ENCODE measurements at places on chromosomes 1 and 21.

DNA sequence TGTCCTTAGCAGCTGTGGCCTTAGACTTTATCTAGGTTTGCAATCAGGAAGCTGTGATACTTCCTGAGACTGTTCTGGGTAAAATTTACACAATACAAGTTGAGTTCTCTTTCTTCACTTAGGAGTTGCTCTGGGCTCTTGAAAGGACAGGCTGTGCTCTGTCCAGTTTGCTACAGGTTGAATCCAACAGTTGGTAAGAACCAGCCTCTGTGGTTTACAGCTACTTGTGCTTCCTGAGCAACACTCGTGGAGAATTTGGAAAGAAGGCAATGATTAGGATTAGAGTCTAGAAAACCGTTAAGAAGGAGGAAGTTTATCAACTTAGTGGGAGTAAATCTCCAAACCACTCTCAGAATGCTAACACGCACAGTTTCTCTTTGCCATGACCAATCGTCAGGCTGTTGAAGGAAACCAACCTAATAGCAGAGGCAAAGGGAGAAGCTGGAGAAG lies 26.8 kb downstream of the GFI1 start:
- no peak for DNase-seq

- no peak for DNase-seq
Measured at GRCh38 chr1:91901231-91901630, 15.3 kb upstream of the TGFBR3 start.

DNA sequence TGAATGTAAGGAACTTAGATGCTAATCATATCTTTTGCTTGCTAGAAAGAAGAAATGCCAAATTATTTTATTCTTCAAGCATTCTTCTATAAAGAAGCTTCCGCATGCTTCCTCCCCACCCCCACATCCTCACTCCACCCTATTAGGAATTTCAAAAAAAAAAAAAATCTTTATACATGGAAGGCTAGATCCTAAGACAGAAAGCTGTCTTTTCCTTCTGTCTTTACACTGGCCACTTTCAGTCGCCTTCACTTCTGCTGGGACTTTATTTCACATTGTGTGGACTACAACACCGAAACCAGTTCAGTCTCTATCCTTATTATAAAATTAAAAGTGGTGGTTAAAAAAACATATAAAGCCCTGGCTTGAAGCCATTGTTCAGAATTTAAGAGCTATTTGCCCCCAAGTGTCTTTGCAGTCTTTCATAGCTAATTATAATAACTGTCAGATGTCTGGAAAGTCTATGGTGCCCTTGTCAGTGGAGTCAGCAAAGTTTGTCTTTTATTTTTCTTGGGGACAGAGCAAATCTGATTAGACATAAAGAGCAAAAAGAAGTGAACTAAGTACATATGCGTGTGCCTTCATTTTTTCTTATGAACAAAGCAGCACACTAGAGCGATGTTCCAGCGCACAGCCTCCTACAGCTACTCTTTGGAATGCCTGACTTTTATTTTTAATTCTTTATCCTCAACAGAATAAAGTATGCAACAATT lies 297.7 kb downstream of the PTPRC start:
- no peak for DNase-seq

- DNase-seq = no peak
Measured at GRCh38 chr1:226954777-226955176, 14.7 kb downstream of the COQ8A start.

GRCh38 chr1:241934201-241934848 lies 23.2 kb upstream of the BECN2 start:
- DNase-seq = no peak

DNA sequence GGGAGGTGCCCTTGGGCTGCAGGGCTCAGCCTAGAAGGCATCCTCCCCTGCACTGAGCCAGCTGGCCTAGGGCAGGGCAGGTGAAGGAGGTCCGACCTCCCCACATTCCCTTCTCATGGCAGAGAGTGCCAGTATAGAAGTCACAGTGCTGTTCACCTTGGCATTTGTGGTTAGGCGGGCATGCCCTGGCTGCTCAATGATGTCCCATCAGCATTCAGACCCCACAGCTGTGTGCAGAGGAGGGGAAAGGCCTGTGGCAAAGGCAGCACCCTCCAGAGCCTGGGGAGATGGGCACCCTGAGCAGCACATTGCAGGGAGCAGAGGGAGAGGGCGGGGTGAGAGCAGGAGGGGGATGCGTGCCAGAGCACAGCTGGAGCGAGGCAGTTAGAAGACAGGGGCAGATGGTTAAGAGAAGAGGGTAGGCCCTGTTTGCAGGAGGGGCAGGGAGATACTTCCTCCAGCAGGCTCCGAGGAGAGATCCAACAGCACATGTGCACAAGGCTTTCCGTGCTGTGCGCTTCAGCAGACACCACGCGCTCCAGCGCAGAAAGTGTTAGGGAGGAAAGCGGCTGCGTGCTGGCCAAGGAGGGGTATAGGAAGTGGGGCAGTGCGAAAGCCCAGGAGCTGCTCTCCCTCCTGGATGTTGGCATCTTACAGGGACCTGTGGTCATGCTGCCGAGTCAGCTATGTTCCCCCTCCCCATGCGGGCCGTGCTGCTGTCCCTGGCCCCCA lies 43.7 kb upstream of the COL6A1 start:
- no peak for DNase-seq

DNA sequence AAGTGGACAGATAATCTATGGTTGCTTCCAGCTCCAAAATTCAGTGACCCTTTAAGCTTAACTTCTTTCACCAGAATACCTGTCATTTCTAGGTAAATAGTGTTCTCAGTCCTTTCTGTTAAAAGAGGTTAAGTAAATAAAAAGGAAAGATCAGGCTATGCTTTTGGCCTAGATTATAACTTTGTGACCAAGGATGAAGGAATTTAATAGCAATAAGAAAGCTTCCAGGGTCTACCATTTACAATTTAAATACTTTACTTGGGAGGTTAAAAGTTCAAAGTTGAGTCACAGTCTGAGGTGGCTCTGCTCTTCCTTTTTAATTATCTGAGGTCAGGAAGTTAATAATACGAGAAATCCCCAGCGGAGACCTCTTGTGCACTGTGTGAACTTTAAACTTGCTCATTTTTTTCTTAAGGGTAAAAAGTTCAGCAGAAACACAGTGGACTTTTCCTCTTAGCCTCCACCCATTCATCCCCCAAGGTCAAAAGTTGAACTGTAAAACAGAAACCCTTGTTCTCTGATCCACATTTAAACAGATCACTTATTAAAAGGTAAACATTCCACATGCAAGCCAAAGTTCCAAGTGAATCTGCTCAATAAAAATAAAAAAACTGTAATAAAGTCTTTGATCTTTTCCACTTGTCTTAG lies 187.1 kb downstream of the NRIP1 start:
- no peak for DNase-seq

DNA sequence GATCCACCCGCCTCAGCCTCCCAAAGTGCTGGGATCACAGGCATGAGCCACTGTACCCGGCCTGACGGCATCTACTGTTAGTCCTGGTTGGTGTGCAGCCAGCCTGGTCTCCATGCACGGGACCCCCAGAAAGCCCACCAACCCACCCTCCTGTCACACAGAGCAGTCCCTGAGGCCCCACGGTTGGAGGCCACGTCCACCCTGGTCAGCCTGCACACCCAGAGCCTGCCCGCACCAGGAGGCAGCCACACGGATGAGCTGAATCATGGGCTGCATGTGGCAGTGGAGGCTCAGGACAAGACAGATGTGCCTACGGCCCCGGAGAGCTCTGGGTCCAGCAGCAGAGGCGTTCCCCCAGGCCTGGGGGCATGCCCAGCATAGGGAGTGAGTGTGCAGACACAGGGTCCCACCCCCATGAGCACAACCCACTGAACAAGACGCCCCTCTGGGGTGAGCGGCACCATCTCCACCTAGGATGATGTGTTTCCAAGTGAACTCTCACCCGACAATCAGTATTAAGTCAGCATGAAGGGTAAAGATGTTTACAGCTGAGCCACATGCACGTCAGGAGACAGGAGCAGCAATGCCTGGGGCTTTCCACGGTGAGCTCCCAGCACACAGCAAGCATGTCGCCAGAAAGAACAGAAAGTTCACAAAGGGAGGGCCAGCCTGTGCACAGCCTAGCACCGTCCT lies 102.1 kb downstream of the WDR4 start:
- no peak for DNase-seq

DNA sequence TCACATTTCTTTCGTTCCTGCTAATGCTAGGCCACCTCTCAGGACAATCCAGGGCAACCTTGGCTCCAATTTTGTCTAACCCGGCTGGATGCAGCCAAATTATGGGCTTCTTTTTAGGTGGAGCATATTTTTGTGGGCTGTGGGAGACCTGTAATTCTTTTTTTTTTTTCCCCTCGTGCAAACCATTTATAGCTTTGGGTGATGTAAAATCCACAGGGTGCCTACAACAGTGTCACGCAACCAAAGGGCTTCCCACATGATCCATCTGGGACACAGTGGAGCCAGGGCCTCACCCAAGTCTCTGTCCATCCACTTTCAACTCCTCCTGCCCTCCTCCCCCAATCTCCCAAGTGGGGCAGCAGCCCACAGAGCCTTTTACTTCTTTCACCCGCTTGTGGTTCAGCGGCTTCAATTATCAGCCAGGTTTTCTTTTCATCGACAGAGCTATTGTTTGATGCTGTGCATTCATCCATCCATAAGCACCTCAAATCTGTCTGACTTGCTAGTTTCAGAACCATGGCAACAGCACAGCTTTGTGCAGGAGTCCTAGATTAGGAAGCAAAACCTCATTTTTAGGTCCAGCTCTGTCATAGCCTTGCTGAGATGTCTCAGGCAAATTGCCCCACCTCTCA lies 10.0 kb upstream of the OVAAL start:
- no peak for DNase-seq

DNA sequence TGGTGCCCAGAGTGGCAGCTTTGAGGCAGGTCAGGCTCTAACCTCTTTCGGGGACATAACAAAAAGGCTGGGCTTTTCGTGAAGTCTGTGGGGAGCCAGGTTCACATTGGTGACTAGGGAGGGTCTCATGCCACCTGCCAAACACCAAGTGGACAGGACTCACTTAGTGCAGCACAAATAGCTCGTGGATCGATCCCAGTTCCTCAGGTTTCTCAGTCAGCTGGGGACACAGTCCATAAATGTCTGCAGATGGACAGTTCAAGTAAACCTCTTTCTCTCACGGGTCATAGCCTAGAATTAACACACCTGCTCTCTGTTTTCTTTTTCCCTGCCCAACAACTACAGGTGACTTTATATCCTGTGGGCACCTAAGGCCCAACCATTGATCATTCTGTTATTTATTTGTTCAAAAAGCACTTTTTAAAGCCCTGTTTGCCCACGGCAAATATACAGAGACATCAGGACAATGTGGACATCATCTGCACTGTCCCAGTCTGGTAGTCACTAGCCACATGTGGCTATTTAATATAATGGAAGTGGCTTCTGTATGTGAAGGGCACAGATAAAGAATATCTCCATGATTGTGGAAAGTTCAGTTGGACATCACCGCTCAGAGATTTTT lies 53.5 kb downstream of the CAPN2 start:
- DNase-seq = no peak

GRCh38 chr1:155166051-155166470 lies 7.0 kb downstream of the KRTCAP2 start:
- no peak for DNase-seq

- DNase-seq = peak; percentile 18
Measured at GRCh38 chr21:45539796-45540600, 2.2 kb downstream of the SLC19A1 start.

- DNase-seq = no peak
Measured at GRCh38 chr1:103089221-103089620, 19.1 kb downstream of the COL11A1 start.

GRCh38 chr1:178310685-178311105 lies 186.1 kb downstream of the CLEC20A start:
- no peak for DNase-seq
